T-helper 2 cell treated with Interferon-gamma antibody and Interleukin-4, amounts not matched to agents 5 μg/mL and 100 μg/mL, for 36 hours (primary cell): ENCODE measurements at places on chromosomes 12 and 14.

GRCh38 chr12:121507984-121508383 lies 72.8 kb downstream of the KDM2B start:
- H3K4me1 ChIP-seq = no peaks in the 10 kb centered on the region
- no peak overlapping the region for H3K27ac ChIP-seq
- H3K4me3 ChIP-seq = no peak overlapping the region
- peaks cover 5% of the 10 kb centered on the region for H3K36me3 ChIP-seq

DNA sequence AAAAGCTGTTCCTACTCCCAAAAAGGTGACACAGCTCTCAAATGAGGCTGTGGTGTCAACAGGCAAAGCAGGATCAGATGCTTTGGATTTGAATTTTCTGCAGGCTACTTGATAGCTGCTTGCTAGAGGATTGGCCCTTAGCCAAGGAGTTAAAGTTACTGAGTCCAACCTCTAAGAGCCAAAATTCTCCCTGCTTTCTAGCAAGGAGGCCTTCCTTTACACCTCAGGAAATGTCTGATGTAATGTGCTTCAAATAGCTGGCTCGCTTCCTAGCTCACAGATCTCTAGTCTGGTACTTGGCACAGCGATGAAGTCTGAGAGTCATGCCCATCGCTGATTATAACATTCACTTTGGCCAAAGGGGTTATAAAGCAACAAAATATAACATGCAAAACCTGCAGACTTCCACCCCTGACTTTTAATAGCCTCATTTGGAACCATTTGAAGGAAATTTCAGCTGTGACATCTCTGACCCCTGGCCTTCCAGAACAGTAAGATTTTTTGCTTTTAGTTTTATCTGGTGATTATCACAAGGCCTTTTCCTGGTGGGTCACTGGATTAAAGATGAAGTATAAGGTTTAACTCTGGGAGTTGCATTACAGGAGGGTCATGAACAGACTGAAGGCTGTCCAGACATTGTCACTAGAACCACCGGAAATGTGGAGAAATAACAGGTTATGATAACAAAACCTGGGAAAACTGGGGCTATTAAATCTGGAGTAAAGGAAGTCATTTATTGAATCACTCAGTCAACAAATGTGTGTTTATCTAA lies 189.7 kb downstream of the EPS8 start:
- H3K27me3 ChIP-seq = no peaks in the 10 kb centered on the region
- H3K4me1 ChIP-seq = no peaks in the 10 kb centered on the region
- H3K36me3 ChIP-seq = no peaks in the 10 kb centered on the region
- no peak for DNase-seq
- no peak overlapping the region for H3K27ac ChIP-seq
- H3K4me3 ChIP-seq = no peak overlapping the region

GRCh38 chr12:49021292-49021915 lies 2.8 kb upstream of the PRKAG1 start:
- DNase-seq = no peak
- H3K4me1 ChIP-seq = peaks cover 23% of the 10 kb centered on the region
- peaks cover 53% of the 10 kb centered on the region for H3K36me3 ChIP-seq
- H3K4me3 ChIP-seq = no peak overlapping the region

GRCh38 chr12:116321913-116322312 lies 44.4 kb upstream of the MED13L start:
- no peak for DNase-seq
- peaks cover 3% of the 10 kb centered on the region for H3K36me3 ChIP-seq
- H3K4me1 ChIP-seq = peaks cover 39% of the 10 kb centered on the region
- no peak overlapping the region for H3K4me3 ChIP-seq

DNA sequence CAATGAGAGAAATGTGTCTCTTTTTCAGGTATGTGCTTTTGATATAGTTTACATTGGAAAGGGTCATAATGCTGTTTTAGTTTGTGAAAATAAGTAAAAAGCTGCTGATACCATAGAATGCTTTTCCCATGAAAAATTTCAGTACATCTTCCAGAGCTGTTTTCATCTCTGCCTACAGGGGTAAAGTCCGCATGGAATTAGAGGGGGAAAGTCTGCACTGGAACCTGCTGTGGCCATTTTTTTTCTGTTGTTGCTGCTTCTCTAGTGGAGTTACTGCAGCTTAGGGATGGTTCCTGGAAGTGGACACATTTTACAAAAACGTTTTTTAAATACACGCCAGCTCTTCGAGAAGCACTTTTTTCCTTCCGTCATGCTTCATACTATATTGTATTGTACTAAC lies 81.3 kb downstream of the VEZT start:
- no peak for DNase-seq
- H3K36me3 ChIP-seq = peaks cover 20% of the 10 kb centered on the region
- no peak overlapping the region for H3K4me3 ChIP-seq
- H3K27ac ChIP-seq = no peak overlapping the region

DNA sequence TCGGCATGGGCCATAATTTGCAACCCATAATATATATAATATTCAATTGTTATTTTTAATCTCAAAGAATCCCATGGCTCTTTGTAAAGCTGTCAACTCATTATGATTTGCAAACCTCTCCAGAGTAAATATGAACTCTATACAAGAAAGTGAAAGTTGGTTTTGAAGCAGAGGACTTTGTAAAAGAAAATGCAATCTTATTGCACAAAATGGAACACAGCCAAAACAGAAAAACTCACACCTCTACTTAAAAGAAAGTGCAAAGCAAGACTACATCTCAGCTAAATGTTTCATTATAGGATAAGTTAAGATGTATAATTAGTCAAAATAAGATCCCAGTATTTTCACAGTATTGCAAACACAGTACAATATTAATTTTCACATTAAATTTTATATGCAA lies 111.2 kb upstream of the FLRT2 start:
- no peak overlapping the region for H3K27ac ChIP-seq
- no peaks in the 10 kb centered on the region for H3K4me1 ChIP-seq
- H3K4me3 ChIP-seq = no peak overlapping the region
- H3K27me3 ChIP-seq = no peaks in the 10 kb centered on the region
- DNase-seq = no peak
- no peaks in the 10 kb centered on the region for H3K36me3 ChIP-seq

DNA sequence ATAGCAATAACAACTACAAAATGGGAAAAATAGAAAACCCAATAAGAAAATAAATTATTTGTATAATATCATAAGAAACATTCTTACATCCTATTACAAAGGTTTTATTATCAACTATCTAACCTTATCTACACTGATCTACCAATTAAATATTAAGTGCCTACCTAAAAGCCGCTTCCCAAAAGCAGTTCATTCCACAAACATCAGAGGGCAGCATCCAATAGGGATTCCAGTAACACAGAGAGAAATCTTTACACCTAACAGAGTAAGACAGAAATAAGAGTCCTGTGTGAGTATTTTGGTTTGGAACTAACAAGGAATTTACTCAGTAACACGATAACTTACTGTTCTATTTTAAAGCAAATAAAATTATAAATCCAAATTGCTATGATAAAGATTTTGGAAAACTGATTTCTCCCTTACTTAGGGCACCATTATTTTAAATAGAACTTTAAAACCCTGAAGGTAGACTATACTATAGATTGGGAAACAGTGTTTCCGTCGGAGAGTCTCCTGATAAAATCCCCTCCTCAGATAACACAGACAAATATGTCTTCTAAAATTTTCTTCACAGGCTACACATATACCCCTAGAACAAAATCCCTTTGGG lies 15.0 kb downstream of the GXYLT1 start:
- no peak for DNase-seq
- no peak overlapping the region for H3K4me3 ChIP-seq
- H3K27me3 ChIP-seq = no peaks in the 10 kb centered on the region
- peaks cover 6% of the 10 kb centered on the region for H3K4me1 ChIP-seq
- H3K27ac ChIP-seq = no peak overlapping the region
- no peaks in the 10 kb centered on the region for H3K36me3 ChIP-seq

GRCh38 chr12:71605039-71605438 lies 58.6 kb downstream of the ZFC3H1 start:
- H3K27me3 ChIP-seq = no peaks in the 10 kb centered on the region
- H3K4me1 ChIP-seq = peaks cover 5% of the 10 kb centered on the region
- H3K27ac ChIP-seq = no peak overlapping the region
- no peak overlapping the region for H3K4me3 ChIP-seq

DNA sequence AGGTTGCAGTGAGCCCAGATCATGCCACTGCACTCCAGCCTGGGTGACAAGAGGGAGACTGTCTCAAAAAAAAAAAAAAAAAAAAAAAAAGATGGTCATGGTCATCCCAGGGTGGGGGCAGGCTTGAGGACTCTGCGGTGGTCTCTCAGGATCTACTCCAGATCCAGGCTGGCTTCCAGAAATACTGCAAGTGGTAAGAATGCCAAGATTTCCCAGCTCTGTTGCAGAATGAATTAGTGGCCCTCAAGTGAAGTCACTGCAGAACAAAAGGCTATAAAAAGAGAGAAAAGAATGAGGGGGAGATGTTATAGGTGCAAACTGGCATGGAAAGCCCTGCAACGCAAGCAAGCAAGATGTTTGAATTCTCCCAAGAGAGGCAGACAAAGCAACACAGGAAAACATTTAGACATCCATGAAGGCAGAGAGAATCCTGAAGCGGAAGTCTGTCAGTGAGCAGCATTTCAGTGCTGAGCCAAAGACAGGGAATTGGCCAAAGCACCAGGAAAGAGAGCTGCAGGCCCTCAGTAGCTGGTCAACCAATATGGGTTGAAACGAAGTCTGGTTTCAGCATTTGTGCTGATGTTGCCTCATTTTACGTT lies 31.9 kb upstream of the ETFBKMT start:
- no peaks in the 10 kb centered on the region for H3K27me3 ChIP-seq
- no peak for DNase-seq
- H3K27ac ChIP-seq = no peak overlapping the region
- H3K4me3 ChIP-seq = no peak overlapping the region
- no peaks in the 10 kb centered on the region for H3K36me3 ChIP-seq
- no peaks in the 10 kb centered on the region for H3K4me1 ChIP-seq

- peak within 1 kb of the TSS; percentile 83 for H3K4me3 ChIP-seq
- H3K36me3 ChIP-seq = peaks cover 12% of the 10 kb centered on the region
- peaks cover 6% of the 10 kb centered on the region for H3K4me1 ChIP-seq
Observed at GRCh38 chr12:122203301-122204166, at the start of gene B3GNT4. Gene B3GNT4 (plus strand): TSS chr12:122203709. CDS start chr12:122204619, 910 bp downstream.

DNA sequence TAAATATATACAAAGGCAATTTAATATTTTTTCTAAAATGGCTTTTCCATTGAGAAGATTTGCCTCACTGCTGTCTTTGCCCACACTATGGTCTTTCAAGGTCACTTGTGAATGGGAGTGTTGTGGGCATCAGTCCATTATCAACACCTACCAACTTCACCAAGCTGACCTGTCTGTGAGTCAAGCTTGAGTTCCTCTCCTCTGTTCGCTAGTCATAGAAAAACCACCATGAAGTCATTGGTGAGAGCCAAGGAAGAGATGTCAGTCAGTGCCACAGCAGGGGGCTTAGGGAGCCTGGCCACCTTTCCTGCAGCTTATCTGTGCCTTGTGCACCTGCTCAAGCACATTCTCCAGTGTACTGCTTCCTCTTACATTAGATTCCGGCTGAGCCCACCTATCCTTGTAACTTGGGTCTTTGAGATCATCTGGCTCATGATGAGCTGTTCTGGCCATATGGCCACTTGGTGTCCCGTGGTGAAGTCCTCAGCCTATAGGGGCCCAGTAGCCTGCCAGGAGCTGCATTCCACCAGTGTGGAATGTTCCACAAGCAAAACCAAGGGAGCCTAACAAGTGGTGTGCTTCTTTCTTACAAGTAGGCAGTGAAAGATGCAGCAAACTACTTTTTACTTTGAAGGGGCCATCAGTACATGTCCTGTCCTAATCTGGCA lies 80.8 kb upstream of the C12orf71 start:
- no peaks in the 10 kb centered on the region for H3K27me3 ChIP-seq
- DNase-seq = no peak
- no peak overlapping the region for H3K4me3 ChIP-seq

GRCh38 chr14:23185063-23185462 lies 1.6 kb upstream of the SLC7A8 start:
- no peaks in the 10 kb centered on the region for H3K36me3 ChIP-seq
- DNase-seq = no peak
- H3K4me1 ChIP-seq = no peaks in the 10 kb centered on the region
- no peak overlapping the region for H3K4me3 ChIP-seq
- peaks cover 19% of the 10 kb centered on the region for H3K27me3 ChIP-seq

DNA sequence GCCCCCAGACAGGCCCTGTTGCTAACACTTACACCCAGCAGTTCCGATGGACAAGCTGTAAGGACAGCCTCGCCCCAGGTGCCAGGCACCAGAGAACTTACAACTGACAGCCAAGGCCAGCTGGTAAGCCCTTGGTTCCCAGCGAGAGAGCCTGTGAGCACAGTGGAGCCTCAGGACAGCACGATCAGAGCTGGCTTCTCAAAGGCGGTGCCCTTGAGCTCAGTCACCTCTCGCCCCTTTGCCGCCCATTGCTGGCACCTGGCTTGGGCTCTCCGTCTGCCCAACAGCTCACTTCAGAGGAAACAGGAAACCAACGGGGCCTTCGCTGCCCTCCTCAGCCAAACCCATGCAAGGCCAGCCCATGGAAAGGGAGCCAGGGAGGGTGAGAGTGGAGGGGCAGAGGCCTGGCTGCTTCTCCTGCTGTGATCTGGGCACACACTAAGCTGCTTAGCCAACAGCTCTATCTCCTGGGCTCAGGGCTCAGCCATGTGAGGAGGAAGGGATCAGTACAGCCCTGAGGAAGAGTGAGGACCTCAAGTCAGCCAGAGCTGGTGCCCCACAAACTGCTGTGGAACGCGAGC lies 98.5 kb downstream of the SINHCAF start:
- DNase-seq = no peak
- peaks cover 2% of the 10 kb centered on the region for H3K27me3 ChIP-seq
- no peak overlapping the region for H3K4me3 ChIP-seq
- H3K27ac ChIP-seq = no peak overlapping the region
- H3K4me1 ChIP-seq = no peaks in the 10 kb centered on the region
- no peaks in the 10 kb centered on the region for H3K36me3 ChIP-seq

DNA sequence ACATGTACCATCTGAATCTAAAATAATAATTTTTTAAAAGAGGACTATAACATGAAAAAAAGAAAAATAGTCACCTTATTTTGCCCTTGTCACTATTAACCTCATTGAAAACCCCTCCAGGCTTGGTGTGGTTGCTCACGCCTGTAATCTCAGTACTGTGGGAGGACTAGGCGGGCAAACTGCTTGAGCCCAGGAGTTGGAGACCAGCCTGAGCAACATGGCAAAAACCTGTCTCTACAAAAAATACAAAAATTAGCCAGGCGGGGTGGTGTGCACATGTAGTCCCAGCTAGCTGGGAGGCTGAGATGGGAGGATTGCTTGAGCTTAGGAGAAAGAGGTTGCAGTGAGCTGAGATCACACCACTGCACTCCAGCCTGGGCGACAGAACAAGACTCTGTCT lies 126.3 kb upstream of the KRAS start:
- H3K27me3 ChIP-seq = peaks cover 2% of the 10 kb centered on the region
- peaks cover 3% of the 10 kb centered on the region for H3K36me3 ChIP-seq
- peak overlapping the region; percentile 73 for H3K27ac ChIP-seq
- H3K4me3 ChIP-seq = no peak overlapping the region
- no peak for DNase-seq
